Vagina (tissue), 2 donors: ENCODE measurements at places on chromosomes 13 and 19.

DNA sequence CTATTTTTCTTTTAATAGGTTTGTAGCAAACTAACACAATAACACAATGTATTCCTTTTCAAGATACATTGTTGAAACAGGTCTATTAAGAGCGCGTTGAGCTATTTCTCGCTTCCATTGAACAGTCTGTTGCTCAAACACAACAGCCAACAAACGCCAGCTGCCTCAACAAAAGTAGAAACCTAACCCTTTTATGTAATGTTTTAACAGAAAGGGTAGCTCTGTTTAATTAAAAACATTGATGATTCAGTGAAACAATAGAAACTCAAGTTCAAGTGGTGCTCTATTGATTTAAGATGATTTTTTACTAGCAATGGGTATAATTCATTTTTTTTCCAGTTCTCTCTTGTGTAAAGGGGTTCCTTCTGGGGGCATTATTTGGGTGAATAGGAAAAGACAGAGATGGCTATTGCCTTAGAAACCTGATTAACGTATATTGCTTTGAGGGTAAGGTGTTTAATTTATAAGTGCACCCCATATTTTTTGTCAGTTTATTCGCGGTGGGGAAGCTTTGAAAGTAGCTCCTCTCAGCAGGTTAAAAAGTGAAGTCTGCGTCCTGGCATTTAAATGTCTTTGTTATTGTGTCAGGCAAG is 14.9 kb downstream of the ZIC2 start:
- no peaks in the 10 kb centered on the region for H3K36me3 ChIP-seq
- H3K4me3 ChIP-seq, result no peak overlapping the region
- H3K27ac ChIP-seq, result no peak overlapping the region
- H3K27me3 ChIP-seq, result peaks cover 17% of the 10 kb centered on the region
- H3K4me1 ChIP-seq, result no peaks in the 10 kb centered on the region

DNA sequence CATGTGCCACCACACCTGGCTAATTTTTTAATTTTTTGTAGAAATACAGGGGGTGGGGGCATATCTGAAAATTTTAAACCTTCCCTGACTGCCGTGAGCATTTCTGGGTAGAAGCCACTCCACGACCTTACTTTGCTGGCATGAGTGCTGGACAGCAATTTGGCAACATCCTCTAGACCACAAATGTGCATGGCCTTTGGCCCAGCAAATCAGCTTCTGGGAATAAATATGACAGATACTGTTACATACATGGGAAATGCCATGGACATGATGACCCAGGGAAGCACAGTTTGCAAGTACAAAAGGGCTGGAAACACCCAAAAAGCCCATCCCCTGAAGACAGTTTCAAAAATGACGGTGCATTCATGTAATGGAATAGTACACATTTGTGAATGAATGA is 3.2 kb upstream of the PVR start:
- H3K4me3 ChIP-seq, result no peak overlapping the region
- H3K27me3 ChIP-seq, result no peaks in the 10 kb centered on the region
- DNase-seq, result no peak
- H3K4me1 ChIP-seq, result peaks cover 4% of the 10 kb centered on the region

DNA sequence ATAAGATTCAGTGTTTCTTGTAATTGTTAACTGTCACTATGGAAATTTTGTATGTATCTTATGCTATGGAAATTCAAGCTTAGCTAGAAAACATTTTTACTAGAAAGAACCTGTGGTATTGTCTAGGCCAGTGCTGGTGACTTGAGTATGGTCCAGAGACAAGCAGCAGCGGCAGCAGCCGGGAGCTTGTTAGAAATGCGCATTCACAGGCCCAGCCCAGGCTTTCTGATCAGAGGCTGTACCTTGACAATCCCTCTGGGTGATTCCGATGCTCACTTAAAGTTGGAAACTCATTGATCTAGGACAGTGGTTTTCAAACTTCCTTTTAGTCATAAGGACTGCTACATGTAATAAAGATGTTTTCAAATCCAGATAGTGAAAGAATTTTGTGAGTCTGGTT is 287.4 kb downstream of the SHISA2 start:
- H3K4me1 ChIP-seq, result no peaks in the 10 kb centered on the region
- no peak overlapping the region for H3K4me3 ChIP-seq
- DNase-seq, result no peak

DNA sequence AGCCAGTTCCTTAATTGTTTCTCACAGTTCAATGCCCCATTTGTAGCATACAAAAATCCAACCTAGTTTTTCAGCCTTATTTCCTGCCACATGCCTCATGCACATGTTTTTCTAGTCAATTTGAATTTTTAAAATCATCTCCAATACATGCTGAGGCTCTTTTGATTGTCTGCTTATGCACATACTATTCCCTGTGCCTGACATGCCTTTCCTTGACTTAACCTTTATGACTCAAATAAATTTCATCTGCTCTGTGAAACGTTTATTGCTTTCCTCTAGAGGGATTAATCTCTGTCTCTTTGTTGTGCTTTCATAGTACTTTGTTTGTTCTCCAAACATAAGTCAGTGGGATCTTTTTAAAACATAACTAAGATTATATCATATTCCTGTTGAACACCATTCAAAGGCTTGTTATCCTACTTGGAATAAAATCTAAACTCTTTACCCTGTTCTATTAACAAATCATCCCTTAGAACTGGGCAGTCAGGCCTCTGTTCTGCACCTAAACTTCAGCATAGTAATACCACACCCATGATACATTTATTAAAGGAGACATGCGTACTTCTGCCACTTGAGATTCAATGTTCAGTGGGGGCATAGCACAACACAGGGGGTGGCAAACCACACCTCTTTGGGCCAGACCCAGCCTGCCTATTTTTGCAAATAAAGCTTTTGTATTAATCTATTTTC is 346.6 kb downstream of the FGF14 start:
- no peaks in the 10 kb centered on the region for H3K27me3 ChIP-seq
- no peaks in the 10 kb centered on the region for H3K36me3 ChIP-seq
- no peak overlapping the region for H3K27ac ChIP-seq
- no peaks in the 10 kb centered on the region for H3K4me1 ChIP-seq

GRCh38 chr19:6752256-6753177 is 13.0 kb downstream of the TRIP10 start:
- peak overlapping the region; percentile 33 for H3K4me3 ChIP-seq
- no peaks in the 10 kb centered on the region for H3K27me3 ChIP-seq
- peak overlapping the region; percentile 35 for H3K27ac ChIP-seq

- no peak overlapping the region for H3K27ac ChIP-seq
- H3K36me3 ChIP-seq, result no peaks in the 10 kb centered on the region
Measured at GRCh38 chr13:102872531-102872930, 26.7 kb downstream of the ERCC5 start.

DNA sequence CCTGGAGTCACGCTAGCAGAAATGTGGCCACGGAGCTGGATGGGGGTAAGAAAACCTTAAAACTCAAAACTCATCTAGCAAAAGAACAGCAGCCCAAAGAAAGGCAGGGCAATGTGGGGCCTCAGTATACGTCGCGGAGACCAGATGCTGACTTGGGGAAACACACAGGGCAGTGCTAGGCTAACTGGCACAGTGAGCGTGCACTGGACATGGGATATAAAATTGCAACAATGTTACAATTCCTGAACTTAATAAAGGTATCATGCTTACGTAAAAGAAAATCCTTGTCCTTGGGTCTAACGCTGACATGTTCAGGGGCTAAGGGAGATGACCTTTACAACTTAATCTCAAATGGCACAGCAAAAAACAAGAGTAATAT is 40.5 kb downstream of the COL4A1 start:
- H3K27me3 ChIP-seq, result no peaks in the 10 kb centered on the region
- H3K36me3 ChIP-seq, result no peaks in the 10 kb centered on the region
- peaks cover 63% of the 10 kb centered on the region for H3K4me1 ChIP-seq
- no peak overlapping the region for H3K27ac ChIP-seq

DNA sequence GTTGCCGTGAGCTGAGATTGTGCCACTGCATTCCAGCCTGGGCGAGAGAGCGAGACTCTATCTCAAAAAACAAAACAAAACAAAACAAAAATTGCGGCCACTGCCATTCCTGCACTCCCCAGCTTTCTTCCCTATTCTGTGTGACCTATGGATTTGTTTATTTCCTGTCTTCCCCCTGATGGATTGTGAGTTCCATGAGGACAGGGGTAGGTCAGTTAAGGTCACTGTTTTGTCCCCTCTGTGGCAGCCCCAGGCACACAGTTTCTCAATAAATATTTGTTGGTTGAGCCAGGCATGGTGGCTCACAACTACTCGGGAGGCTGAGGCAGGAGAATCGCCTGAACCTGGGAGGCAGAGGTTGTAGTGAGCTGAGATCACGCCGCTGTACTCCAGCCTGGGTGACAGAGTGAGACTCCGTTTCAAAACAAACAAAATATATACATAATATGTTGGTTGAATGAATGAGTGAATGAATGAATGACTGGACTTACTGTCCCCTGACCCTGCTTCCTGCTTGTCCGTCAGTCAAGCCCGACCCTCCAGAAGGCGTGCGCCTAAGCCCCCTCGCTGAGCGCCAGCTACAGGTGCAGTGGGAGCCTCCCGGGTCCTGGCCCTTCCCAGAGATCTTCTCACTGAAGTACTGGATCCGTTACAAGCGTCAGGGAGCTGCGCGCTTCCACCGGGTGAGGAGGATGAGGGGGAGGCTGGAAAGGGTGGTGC is 5.0 kb downstream of the EBI3 start:
- H3K27me3 ChIP-seq, result no peaks in the 10 kb centered on the region
- H3K36me3 ChIP-seq, result no peaks in the 10 kb centered on the region
- H3K4me1 ChIP-seq, result no peaks in the 10 kb centered on the region
- H3K4me3 ChIP-seq, result no peak overlapping the region
- DNase-seq, result no peak
- no peak overlapping the region for H3K27ac ChIP-seq

DNA sequence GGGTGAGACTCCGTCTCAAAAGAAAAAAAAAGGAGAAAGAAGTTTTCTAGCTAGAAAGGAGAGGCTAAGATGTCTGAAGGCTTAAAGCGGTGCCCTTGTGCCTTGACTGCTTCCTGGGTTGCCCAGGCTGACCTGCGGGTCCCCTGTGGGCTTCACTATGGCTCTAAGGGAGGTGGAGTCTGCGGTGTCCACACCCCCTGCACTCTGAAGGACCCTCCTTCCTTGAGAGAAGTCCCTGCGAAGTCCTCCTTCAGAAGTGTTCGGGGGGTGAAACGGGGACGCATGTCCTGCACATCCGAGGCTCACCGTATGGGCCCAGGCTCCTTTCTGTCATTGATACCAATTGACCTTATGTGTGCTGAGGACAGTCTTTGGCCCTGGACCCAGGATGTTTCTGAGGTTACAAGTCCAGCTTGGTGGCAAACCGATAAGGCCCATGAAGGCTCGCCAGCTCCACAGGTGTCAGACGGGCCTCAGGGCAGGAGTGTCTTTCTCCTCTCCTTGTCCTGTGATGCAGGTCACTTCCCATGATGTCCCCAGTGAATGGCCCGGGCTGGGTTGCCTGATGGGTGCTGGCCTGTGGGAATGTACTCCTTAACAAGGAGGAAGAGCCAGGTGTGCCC is 11.6 kb upstream of the RNF113B start:
- H3K27ac ChIP-seq, result no peak overlapping the region
- no peaks in the 10 kb centered on the region for H3K36me3 ChIP-seq

DNA sequence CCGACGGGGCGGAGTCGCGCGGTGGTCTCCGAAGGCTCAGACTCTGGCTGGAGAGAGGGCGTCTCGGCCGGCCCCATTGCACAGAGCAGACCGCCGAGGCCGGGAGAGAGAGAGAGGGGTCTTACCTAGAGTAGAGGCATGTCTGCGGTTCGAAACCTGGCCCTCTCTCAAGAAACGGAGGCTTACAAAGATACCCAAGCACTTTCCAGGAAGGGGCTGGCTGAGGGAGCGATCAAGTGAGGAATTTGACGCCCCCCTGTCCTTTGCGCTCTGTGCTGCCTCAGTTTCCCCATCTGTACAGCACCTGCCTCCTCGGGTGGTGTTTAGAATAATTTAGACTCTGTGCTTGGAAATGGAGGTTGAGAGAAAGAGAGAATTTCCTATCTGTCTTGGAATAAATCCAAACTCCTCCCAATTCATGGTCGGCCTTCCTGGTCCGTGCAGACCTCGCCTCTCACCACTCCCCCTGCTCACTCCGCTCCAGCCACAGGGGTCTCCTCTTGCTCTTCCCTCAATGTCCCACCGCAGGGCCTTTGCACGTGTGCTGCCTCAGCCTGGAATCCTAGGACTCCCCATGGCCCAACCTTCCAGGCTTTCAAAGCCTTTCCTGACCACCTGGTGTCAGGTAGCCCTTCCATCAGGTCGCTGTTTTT is 658 bp upstream of the ISOC2 start:
- DNase-seq, result no peak
- H3K27ac ChIP-seq, result peak overlapping the region; percentile 35
- peaks cover 29% of the 10 kb centered on the region for H3K4me1 ChIP-seq

- H3K27me3 ChIP-seq, result no peaks in the 10 kb centered on the region
- no peak overlapping the region for H3K27ac ChIP-seq
Measured at GRCh38 chr19:46210669-46211068, 18.9 kb upstream of the IGFL1 start.

GRCh38 chr13:93539914-93540313 is 313.3 kb downstream of the GPC6 start:
- no peak overlapping the region for H3K4me3 ChIP-seq
- H3K4me1 ChIP-seq, result no peaks in the 10 kb centered on the region
- DNase-seq, result no peak
- no peaks in the 10 kb centered on the region for H3K36me3 ChIP-seq
- no peaks in the 10 kb centered on the region for H3K27me3 ChIP-seq

- H3K4me3 ChIP-seq, result no peak overlapping the region
- DNase-seq, result no peak
- H3K27me3 ChIP-seq, result no peaks in the 10 kb centered on the region
- no peaks in the 10 kb centered on the region for H3K4me1 ChIP-seq
Measured at GRCh38 chr19:14804765-14805164, 26.4 kb upstream of the ADGRE2 start.

- no peaks in the 10 kb centered on the region for H3K27me3 ChIP-seq
- no peak for DNase-seq
Measured at GRCh38 chr13:114264886-114265611, 16.4 kb upstream of the UPF3A start.

DNA sequence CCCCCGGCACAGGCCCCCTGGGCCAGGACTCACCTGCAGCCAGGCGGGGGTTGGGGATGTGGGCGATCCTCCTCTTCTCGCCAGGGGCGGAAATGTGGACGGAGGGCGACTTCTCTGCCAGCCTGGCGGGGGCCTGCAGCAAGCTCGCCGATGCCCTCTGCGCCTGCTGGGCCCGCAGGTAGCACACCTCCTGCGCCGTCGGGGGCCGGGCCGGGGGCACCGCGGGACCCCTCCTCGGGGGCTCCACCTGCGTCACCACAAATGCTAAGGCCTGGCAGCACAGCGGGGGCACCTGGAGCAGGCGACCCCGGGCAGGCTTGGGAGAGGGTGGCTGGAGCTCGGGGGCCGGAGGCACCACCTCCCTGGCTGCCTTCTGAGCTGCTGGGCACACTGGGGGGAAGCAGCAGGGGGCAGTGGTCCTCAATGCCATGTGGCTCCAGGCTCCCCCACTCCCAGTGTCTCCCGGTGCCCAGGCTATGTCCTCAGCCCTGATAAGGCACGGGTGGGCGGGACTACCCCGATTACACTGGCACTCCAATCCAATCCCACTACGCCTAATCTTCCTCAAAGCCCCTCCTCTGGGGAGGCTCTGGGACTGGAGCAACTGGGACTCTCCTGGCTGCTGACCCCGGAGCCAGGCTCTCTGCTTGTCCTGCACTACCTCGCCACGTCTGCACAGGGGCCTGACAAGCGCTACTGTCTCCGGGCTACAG is 11.6 kb upstream of the ATP8B3 start:
- no peaks in the 10 kb centered on the region for H3K27me3 ChIP-seq
- no peak overlapping the region for H3K4me3 ChIP-seq
- H3K27ac ChIP-seq, result no peak overlapping the region
